ENCODE measurements at places on chromosomes 3 and 15.

- DNase-seq = no peak
Observed at GRCh38 chr3:71537211-71537611, 46.3 kb downstream of the FOXP1 start.

DNA sequence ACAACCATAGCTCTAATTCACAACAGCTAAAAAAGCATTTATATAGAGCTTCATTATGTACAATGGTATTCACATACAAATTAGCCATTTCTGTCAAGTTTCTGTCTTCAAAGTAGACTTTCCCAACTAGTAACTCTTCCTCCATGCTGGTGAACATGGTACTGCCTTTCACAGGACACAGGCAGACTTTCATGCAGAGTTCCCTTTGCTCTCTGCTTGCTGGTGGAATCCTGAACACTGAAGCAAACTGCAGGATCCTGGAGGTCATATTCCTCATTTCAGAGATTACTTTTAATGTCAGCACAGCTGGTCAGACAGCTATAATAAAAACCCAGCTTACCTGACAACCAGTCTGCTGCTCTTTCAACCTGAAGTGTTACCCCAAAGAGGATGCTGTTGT is 53.6 kb downstream of the TASOR start:
- DNase-seq = no peak

- no peak for DNase-seq
Observed at GRCh38 chr3:170517242-170517945, 68.5 kb downstream of the SLC7A14 start.

DNA sequence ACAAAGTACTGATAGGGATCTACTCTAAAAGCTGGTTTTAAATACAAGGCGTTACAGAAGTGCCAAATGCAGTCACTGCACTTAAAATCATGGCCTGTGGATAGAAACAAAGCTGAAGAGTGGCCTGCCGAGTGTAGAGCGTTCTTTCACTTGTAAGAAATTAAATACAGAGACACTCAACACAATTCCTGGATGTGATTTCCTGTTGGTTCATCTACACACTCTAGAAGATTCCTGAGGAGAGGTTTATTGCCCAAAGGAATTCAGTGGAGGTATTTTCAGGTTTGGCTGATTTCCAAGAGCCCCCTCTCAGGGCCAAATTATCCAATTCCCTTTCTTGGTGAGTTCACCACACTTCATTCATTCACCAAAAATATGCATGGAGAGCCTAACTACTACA is 200.3 kb upstream of the IL12A start:
- DNase-seq = no peak

GRCh38 chr3:35292568-35292967 is 346.8 kb upstream of the ARPP21 start:
- no peak for DNase-seq

DNA sequence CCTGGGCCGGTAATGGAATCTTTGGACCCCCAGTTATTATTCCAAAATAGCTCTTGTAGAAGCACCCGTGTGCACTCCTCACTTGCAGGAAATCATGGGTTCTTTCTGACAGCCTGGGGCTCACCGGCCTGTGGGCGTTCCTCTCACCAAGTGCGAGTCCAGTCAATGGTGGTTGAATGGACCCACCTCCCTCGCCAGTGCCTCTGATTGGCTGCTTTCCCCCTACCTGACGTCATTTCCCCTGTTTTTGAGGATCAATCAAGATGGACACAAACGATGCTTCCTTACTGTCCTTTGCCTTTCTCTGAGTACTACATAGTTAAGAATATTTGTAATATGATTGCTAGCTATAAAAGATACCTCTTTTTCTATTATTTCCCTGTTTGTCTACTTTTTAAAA is 18.1 kb downstream of the MOBP start:
- no peak for DNase-seq

DNA sequence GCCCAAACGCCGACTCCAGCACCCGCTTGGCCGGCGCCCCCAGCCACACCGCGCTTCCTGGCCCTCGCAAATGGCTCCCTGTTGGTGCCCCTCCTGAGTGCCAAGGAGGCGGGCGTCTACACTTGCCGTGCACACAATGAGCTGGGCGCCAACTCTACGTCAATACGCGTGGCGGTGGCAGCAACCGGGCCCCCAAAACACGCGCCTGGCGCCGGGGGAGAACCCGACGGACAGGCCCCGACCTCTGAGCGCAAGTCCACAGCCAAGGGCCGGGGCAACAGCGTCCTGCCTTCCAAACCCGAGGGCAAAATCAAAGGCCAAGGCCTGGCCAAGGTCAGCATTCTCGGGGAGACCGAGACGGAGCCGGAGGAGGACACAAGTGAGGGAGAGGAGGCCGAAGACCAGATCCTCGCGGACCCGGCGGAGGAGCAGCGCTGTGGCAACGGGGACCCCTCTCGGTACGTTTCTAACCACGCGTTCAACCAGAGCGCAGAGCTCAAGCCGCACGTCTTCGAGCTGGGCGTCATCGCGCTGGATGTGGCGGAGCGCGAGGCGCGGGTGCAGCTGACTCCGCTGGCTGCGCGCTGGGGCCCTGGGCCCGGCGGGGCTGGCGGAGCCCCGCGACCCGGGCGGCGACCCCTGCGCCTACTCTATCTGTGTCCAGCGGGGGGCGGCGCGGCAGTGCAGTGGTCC is 3.5 kb downstream of the ISLR2 start:
- no peak for DNase-seq

DNA sequence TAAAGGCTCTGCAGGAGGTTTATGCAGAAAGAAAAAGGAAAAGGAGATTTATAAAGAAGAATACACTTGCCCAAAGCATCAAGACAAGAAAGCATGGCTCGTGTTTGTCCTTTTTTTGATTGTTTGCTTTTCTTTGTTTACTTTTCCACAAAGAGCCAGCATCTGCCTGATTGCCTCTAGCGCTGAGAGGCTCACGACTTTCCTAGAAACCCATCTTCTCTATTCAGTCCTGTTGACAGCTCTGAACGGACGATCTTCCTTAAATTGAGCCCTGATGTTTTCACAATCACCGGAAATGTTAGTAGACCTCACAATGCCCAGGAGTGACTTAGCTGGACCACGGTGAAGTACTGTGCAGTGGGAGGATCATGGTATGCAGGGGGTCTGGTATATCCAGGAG is 12.4 kb downstream of the GP5 start:
- no peak for DNase-seq

GRCh38 chr3:144107923-144108322 is 136.3 kb downstream of the DIPK2A start:
- no peak for DNase-seq

DNA sequence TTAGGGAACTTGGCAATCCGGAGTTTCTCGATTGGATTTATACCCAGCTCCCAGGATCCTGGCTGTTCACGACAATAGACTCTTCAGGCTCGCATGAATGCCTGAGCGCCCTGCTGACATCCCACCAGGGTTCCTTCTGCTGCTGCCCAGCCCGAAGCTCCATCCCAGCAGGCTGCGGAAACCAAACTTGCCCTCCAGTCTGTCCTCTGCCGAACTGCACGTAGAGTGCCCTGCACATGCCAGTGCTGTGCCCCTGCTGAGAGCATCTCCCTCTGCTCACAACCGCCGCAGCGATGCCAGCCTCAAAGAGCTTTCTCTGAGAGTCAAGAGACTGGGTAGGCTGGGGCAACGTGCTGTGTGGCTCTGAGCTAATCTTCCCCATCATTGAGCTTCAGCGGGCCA is 6.9 kb downstream of the ADAMTS7 start:
- DNase-seq = no peak

- DNase-seq = no peak
Observed at GRCh38 chr3:144295613-144296012, 324.0 kb downstream of the DIPK2A start.
